Ovary (tissue), 10 donors: ENCODE measurements at places on chromosomes 2 and 18.

DNA sequence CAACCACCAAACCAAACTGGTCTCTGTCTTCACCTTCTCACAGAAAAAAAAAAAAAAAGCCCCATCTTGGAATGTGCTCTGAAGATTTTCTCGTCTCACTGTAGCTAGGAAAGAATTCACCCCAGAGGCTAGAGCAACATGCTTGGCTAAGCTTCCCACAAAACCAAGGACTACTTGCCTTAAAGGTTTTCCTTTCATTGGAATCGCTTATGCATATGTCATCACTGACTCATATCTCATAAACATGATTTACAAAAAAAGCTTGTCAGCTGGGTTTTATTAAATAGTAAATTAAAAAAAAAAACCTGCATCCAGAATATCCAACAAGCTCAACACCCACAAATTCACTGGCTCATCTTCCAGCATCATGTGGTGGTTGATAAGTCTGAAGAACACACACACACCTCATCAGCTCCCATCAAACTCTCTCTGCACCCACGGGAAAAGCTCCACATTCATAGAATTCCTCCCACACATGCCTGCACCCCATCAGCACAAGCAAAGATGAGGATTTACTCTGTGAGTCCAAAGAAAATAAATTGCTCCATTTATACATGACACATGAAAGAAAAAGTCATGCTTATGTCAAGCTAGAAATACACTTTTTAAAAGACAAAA lies 182.0 kb upstream of the TRIB2 start:
- DNase-seq, result no peak

GRCh38 chr2:175535631-175536030 lies 354.1 kb upstream of the ATP5MC3 start:
- DNase-seq, result no peak

GRCh38 chr2:64315291-64315960 lies 138.5 kb upstream of the LGALSL start:
- no peak for DNase-seq

GRCh38 chr2:16763493-16763899 lies 97.9 kb upstream of the CYRIA start:
- DNase-seq, result no peak

DNA sequence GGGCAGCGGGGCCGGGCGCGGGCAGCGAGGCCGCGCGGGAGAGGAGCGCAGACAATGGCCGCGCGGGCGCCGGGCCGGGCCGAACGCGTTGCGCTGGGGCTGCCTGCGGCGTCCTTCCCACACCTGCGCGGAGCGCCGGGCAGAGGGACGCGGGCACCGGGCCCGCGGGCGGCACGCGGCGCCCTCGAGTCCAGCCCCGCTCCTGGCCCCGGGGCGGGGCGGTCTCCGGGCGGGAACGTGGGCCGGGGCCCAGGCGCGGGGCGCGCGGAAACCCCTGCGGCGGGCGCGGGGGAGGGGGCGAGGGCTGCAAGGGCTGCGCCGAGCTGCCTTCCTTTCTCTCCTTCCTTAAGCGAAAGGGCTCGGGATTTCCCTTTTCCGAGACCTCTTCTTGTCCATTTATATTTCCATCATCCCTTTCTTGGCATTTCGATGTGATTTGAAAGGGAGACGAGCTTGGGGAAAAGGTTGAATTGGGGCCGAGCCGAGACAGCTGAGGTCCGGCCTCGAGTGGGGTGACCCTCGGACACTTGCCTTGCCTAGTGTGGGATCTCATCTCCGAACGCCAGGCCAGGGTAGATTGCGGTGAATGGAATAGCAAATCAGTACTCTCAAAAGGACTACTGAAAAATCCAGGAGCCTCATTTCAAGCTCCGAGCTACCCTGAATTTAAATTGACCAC lies 676 bp downstream of the KLHL23 start:
- DNase-seq, result peak; percentile 71

- DNase-seq, result no peak
Observed at GRCh38 chr2:134348760-134349159, 94.9 kb downstream of the MGAT5 start.

DNA sequence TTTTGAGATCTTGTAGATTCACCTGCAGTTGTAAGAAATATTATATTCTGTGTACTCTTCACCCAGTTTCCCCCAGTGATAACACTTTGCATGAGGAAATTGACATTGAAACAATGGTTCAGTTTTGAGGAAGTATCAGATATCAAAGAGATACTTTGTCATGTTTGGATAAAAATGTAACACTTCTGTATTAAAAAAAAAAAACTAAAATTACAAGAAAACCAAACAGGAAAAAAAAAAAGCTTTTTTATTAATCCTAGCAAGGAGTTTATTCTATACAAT lies 204.0 kb downstream of the ARL4C start:
- DNase-seq, result no peak

DNA sequence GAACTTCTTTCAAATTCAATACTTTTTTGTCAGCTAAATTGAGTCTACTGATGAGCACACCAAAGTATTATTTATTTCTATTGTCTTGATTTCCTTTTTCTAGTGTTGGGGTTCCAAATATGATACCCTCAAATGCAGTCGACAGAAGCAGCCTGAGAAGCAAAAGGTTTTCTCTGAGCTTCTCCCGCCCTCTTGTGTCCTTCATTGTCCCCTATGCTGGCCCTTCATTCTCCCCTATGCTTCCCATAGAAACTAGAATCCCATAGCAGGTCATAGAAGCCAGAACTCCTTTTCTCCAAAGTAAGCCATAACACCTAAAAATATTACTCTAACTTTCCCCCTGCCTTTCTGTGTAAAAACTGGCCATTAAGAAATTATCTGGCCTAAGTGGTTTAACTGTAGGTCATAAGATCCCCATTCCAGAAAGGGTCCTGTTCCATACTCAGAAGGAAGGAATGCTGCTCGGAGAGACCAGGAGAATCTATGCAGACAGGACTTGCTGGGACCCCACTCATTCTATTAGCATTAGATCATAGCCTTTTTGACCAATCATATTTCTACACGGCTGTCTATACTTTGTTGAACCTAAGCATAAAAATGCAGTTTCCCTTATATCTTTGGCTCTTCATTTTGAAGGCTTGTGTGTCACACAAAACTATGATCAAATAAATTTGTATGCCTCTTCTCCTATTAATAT lies 764.6 kb upstream of the PKDCC start:
- DNase-seq, result no peak
